ENCODE measurements at places on chromosomes 4 and X.

DNA sequence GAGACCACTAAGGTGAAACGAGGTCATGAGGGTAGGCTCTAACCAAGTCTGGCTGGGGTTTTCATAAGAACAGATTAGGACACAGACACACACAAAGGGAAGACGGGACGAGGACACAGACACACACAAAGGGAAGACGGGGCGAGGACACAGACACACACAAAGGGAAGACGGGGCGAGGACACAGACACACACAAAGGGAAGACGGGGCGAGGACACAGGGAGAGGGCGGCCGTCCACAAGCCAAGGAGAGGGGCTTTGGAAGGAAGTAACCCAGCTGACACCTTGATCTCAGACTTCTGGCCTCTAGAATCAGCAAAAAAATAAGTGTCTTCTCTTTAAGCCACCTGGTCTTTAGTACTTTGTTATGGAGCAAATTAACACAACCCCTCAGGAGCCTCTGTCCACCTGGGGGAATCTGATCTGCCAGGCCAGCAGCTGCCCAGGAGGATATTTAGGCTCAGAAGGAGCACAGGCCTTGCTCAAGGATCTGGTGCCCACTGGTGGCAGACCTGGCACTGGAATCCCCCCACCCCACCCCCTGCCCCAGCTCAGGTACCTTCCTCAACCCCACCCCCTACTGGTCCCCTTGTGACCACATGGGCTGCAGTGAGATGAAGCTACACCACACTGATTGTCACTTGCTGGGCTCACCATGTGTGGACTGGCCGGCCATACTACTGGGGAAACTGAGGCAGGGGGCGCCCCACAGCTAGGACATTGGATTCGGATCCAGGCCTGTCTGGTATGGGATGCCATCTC lies 2.8 kb downstream of the ABLIM2 start:
- no peak for DNase-seq

DNA sequence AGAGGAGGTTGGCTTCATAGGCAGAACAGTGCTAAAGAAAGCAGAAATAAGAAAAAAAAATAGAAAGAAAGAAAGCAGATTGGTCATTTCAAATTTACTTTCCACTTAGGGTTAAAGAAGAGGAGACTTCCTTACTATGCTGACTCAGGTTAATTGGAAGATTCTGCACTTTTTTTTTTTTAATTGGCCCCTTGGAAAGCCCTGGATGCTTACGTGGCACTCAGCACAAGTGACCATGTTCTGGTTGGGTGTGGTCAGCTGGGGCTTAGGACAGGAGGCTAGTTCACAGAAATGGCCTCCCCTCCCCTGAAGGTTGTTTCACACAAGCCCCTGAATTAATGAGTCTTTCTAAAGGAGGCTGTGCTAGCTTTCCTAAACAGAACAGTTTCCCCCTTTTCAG lies 14.5 kb downstream of the MAGEA9B start:
- no peak for DNase-seq

DNA sequence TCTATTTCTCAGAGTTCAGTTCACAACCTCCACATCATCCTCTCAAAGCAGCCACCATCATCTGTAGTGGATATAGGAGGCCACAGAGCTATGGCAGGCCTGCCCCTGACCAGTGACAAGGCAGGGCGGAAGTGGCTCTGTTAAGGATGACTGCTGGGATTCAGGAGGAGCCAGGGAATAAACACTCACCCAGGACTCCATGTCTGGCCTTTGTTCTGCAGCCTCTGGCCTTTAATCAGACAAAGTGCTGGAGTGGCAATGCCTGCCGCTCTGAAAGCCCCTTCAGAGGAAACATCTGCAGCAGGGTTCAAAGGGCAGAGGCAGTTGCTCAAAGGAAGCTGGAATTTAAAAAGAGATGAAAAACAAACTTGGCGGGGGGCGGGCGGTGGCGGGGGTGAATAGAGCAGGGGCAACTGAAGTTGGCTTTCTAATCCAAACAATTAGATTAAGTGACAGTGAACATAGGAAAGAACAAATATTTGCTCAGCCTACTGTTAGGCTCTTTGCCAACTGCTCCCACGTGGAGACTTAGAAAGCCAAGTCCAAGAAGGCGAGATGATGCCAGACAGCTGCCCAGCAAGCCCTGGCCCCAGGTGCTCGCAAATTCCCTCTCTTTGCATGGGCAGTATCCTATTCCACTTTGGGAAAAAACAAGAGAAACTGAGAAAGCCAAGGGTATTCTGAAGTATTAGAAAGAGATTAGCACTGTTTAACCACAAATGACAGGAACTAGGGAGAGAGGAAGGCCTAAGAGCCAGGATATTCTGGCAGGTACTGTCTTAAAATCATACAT lies 5.5 kb downstream of the MPP1 start:
- no peak for DNase-seq

- DNase-seq = no peak
Measured at GRCh38 chr4:36026348-36026880, 217.9 kb downstream of the ARAP2 start.

GRCh38 chr4:88382621-88383020 lies 4.0 kb downstream of the HERC6 start:
- DNase-seq = peak; percentile 1

GRCh38 chr4:88276952-88277710 lies 7.2 kb downstream of the PPM1K start:
- DNase-seq = no peak

DNA sequence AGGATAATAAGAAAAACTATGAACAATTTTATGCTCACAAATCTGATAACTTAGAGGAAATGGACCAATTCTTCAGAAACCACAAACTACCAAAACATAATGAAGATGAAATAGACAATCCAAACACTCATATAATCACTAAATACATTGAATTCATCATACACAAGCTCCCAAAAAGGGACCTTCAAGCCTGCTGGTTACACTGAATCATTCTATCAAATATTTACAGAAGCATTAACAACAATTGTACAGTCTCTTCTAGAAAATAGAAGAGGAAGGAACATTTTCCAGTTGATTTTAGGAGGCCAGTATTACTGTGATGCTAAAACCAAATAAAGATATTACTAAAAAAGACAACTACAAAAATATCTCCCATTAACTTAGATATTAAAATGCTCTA lies 88.3 kb downstream of the IL15 start:
- DNase-seq = no peak

DNA sequence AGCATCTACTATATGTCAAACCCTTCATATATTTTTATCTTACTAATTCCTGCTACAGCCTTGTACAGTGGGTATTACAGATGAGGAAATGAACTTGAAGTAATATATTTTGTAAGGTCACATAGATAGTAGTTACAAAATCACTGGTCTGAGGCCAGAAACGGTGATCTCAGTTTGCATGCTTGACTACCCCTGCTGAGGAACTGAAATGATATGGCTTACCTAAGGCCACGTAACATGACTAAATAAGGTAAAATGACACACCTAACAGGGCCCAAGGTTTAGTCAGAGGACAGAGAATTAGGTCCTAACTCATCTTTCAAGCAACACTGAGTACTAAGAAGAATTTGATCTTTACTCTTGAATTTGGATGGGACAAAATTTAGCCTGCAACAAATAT lies 1.5 kb upstream of the COMMD8 start:
- no peak for DNase-seq

- DNase-seq = no peak
Measured at GRCh38 chr4:182385897-182386296, 142.7 kb downstream of the TENM3 start.

DNA sequence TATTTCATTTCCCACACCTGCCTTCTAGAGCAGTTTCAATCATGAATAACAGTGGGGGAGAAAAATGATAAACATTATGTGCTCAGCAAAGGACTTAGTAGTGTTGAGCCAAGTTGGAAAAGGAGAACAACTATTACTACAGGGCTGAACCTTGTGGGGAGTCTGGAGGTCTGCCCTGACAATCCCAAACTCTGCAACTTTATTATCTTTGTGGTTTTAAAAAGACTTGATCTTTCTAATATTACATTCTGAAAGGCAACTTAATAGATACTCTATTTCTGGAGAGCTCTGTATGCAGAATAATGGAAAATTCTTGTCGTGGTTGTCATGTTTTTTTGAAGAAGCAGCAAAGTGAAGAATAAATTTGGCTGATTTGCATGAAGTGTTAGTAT lies 116.1 kb downstream of the SPCS3 start:
- DNase-seq = no peak

GRCh38 chr4:185656467-185656931 lies 121.2 kb upstream of the PDLIM3 start:
- DNase-seq = no peak

DNA sequence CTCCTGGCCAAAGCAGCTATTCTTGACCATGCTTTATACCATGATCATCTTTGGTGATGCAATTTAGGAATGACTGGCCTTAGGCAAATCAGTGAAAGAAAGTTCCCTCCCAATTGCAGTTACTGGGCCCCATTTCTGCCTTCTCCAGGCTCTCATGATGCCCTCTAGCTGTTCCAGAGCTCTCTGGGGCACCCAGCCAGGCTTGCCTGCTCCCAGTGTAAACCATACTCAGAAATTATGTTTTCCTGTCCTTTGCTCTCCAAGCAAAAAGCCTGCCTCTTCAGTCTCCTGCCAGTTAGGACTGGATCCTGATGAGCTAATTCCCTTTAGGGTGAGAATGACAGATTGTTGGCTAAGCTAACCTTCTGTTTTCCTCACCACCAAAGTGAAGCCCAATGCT lies 85.3 kb upstream of the RBPJ start:
- no peak for DNase-seq

DNA sequence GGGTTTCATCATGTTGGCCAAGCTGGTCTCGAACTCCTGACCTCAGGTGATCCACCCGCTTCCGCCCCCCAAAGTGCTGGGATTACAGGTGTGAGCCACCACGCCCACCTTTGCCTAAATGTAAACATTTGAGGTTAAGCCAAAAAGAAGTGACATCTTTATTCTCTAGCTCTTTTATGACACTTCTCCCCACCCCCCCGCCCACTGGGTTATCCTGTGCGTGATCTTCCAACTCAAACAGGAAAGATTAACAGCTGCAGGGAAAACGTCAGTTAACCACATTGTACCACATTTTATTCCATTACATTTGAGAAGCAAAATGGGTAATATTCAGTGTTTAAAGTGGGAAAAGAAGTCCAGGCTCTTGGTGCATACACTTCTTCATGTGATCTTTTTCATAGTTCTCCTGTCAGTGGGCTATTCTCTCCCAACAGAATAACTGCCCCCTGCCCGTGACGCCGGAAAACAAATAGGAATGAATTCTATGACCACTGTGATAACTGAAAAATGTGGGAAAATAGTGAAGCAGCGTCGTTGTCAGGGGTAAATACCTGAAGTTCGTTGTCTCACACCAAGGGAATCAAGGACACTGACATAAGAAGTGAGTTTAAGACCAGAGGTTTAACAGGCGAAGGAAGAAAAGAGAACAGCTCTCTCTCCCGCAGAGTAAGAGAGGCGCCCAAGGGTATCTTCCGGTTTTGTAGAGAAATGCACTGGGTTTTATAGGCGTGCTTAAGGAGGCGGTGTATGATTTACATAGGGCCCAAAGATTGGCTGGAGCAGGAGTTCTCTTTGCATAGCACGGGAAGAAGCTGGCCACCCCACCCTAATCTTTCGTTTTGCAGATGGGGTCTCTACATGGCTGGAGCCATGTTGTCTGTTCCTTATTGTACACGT lies 9.7 kb upstream of the SRD5A3 start:
- DNase-seq = no peak

DNA sequence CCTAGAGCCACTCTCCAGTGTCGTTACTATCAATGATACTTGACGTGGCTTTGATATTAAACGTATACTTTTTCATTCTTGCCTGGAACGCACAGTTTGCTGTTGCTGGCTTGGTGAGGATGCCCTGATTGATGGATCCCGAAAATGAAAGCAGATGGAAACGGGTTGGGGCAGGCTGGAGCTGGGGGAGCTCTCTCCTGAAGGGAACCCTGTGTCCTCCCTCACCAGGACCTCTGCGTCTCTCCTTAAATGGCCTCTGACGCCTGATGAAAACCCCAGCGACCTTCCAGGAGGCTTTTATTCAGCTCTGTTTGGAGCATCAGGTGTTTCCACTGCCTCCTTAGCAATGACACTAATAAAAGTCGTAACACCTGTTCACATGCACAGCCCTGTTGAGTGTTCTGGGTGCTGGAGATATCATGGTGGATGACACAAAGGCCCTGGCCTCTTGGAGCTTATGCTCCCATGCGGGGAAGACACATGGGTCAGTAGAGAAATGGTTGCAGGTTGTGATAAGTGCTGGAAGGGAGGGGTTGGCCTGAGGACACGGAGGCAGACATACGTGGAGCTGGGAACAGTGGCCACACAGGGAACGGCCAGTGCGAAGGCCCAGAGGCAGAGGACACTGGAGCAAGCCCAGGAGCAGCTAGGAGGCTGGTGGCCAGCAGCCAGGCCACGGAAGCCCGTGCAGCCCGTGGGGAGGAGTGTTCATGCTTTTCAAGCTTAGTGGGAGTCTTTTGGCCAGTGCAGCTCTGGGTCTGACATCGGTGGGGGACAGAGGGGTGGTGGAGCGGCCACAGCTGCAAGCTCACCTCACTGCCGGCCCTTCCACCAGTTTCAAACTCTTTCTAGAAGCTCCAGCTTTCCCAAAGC lies 7.5 kb downstream of the MSANTD1 start:
- DNase-seq = no peak

- DNase-seq = peak; percentile 21
Measured at GRCh38 chr4:23384741-23385140, 505.1 kb downstream of the PPARGC1A start.

DNA sequence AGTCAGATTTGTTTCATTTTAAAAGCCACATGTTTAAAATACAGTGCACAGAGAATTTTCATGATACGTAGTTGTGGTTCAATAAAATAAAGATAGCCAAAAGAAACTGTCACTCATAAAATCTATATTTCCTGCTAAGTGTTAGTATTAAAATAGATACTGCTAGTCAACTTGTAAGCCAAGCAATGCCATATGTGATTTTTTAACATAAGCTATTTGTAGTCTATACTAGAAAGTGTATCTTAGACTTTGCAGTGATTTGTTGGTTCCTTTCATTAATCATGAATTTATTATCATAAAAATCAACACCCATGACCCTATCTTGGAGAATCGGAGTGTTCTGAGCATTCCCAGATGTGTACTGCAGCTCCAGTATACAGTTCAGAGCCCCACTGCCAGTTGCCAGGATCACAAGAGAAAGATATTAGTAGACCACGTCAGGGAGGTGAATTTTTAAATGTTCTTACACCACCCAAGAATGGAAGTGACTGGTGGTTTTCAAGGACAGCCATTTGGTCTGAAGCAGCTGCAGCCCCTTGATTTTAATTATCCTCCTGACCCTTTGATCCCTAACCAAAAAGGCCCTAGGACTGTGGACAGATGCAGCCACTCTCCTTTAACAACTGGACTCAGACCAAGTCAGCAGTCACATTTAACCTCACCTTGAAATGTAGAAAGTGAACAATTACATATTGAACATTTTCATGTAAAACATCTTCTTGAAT lies 163.1 kb downstream of the PALLD start:
- DNase-seq = no peak

- no peak for DNase-seq
Measured at GRCh38 chr4:8051644-8052043, 107.0 kb downstream of the ABLIM2 start.

- no peak for DNase-seq
Measured at GRCh38 chrX:29348288-29348687, 761.0 kb downstream of the IL1RAPL1 start.
